ENCODE measurements at places on chromosomes 4 and X. TPM values are rescaled to one million over a fixed set of nuclear protein-coding genes. Genes with fewer than 3 reads are reported as not detected.

- peak; percentile 13 for DNase-seq
Measured at GRCh38 chrX:148380650-148381561, 119.5 kb upstream of the AFF2 start.

DNA sequence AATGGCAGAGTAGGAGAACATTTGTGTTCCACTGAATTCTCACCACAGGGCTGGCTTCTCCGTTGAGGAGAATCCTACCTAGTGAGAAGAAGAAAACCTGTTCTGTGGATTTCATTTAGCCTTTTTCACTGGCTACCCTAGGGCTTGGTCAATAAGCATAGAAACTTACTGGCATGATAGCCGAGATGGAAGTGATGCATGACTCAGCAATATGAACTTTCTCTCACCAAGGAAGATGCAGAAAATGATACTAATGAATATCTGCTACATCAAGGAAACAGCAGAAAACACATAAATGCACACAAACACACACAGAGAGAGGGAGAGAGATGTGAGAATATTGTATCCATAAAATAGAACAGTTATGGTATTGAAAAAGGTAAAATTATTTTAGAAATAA, 216.3 kb downstream of the HHIP start:
- DNase-seq = no peak

DNA sequence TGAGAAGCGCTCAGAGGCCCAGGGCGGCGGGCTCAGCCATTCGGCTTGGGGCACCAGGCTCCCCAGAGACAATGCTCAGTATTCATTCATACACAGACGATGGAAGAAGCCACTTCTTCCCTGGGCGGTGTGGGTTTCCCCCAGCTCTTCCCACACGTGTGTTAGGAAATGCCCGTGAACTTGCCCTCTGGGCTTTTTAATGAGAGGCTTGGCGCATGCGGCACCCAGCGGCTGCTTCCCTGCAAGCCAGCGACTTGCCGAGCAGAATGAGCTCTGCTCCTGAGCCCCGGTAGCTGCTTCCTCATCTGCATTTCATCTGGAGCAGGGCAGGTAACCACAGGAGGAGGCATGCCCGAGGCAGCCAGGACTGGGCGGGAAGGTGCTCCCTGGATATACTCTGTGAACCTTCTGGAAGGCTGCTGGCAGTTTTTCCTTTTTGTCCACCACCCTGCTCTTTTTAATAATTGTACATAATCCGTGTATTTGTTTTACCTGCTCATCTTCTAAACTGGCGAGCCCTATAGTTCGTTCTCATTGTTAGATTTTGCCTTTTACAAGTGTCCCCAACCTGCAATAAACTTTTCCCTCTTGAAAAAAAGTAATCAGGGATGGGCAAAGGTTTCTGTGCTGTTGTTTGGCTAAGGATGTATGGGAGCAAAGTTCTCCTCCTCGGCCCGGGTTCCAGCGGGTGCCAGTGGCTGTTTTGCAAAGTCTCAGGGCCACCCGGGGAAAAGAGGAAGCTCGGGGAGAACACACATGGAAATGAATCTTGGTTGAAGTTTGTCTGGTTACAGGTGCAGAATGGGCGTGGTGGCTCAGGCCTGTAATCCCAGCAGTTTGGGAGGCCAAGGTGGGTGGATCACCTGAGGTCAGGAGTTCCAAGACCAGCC, 178.8 kb downstream of the DCLK2 start:
- no peak for DNase-seq

DNA sequence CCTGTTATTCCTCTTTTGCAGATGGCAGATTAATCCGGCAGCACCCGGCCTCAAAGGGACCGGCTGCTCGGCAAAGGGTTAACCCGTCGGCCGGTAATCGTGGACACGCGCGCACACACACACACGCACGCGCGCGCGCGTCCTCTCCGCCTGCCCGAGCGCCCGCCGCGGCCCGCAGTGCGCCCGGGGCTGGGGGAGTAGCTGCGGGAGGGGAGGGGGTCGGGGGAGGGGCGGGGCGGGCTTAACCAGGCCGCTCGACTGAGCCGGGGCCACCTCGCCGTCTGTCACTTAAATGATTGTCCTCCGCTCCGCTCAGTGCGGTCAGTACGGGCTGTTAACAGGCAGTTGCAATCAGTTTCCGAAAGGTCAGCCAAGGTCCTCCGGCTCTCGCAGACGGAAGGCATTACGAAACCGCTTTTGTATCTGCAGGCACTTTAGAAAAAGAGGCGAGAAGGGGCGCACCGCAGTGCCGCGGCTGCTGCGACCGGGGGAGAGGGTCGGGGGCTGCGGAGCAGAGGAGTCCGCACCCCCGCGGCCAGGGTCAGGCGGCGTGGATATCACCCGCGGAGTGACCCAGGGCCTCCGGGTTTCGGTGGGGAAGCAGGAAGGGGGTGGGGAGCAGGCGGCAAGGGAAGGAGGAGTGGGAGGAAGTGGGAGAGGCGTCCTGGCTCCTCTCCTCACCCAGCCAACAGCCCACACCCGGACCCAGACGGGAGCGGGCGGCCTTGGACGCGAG, 57.3 kb upstream of the BCOR start:
- no peak for DNase-seq

- DNase-seq = no peak
Measured at GRCh38 chr4:83831588-83831987, 295.7 kb downstream of the GPAT3 start.

GRCh38 chr4:168731006-168731636, 234.3 kb downstream of the PALLD start:
- no peak for DNase-seq

- DNase-seq = no peak
Measured at GRCh38 chrX:133376422-133376821, 38.9 kb downstream of the GPC4 start.

DNA sequence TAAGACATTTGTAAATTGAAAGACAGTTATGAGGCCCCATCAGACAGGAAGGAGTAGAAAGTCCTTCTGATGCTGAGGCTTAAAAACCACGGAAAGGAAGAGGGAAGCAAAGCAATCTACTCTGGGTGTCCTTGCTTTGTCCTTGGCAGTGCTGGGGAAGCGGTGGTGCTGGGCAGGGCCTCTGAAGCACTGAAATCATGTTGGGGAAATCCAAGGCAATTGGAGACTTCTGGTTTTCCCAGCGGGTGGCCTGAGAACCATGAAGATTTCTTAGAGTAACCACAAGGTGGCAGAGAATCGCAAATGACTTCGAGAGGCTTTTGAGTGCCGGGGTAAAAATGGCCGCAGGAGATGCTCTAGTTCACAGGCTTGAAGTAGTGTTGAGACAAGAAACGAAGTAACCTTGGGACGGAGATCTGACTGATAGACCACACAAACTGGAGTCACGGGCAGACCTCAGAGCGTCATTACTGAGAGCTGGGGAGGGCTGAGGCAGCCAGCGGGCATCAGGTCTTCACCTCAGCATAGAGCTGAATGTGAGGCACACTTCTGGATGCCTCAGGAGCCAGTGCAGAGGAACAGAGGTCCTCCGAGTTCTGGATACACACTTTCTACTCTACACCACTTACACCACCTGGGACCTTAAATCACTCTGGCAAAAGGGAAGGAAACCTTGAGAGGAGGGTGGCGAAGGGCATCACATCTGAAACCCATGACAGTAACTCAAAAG, 130.7 kb upstream of the GPRIN3 start:
- peak; percentile 72 for DNase-seq

DNA sequence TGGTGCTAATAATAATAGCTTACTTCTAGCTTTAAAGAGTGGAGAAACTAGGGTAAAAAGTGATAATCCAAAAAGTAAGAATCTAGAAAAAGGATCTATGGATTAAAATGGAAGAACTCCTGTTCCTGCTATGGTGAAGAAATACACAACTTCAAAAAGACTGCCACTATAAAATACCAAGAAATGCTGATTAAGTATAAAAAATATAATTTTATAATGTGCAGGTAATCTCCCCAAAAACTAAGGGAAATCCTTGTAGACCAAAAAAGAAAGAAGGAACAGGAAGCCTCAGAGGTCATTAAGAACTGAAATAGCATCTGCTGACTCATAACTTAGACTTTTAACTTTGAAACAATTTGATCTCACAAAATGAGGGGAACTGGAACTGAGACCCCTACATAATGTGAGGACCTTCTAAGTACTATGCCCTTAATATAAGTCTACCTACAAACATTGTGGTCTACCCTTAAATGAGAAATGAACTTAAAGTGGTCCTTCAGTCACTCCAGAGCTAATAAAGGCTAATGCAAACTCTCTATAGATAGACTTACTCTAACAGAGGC, 50.6 kb upstream of the SRPX start:
- DNase-seq = no peak

DNA sequence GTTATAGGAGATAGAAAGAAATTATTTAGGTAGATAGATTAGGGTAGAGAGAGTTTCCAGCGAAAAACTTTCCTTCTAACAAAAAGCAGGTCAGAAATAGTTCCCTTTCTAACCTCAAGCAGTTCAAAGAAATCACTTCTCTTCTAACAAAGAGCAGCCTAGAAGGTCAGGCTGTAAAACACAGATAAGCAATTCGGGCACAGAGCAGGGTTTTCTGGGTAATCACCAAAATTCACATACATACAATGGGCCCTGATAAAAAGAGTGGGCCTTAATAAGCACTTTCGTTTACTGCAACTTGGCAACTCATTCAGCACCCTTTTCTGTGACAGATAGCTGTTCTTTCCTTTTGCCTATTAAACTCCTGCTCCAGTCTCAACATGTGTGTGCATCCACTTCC, 13.4 kb upstream of the NAF1 start:
- no peak for DNase-seq

DNA sequence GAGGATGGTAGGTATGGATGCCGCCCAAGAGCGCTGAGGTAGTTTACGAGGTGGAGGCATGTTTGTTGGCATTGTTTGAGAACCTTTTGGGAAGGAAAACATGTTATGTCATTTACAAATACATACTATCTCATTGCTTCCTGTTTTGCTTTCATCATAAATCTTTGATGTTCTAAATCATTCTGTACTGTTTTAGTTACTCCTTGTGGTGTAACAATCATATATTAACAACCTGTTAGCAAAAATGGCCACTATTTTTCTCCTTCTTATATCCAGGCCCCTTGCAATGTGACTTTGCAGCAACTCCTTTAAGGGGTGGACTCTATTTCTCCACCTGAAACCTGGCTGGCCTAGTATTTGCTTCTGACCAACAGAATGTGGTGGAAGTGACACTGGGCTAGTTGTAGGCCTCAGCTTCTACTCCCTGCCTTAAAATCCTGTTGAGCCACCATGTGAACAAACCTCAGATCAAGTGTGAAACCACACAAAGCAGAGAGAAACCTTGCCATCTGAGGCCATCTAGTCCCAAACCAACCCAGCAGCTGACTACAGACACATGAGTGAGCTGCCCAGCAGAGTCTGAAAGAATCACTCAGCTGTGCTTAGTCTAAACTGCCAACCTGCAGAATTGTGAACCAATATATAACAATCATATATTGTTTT, 15.8 kb upstream of the CXorf38 start:
- no peak for DNase-seq

DNA sequence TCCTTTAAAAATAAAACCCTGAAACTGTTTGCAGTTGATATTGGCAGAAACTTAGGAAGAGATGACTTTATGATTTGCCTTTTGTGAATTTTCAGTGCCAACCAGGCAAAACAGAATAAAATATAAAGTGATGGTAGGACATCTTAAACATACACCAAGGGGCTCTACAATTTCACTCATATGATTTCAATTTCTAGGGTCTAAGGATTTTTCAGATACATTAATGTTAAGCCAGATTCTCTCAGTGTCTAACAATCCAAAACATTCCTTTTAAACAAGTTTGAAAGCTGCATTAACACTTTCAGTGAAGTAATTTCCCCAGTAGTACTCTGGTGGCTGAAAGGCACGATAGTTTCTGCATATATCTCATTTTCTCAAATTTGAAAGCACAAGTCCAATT, 1262.0 kb upstream of the ADGRL3 start:
- DNase-seq = no peak

GRCh38 chr4:636628-637159, 11.3 kb downstream of the PDE6B start:
- DNase-seq = no peak

- DNase-seq = peak; percentile 86
Measured at GRCh38 chrX:153900831-153901752, 3.4 kb upstream of the AVPR2 start.

DNA sequence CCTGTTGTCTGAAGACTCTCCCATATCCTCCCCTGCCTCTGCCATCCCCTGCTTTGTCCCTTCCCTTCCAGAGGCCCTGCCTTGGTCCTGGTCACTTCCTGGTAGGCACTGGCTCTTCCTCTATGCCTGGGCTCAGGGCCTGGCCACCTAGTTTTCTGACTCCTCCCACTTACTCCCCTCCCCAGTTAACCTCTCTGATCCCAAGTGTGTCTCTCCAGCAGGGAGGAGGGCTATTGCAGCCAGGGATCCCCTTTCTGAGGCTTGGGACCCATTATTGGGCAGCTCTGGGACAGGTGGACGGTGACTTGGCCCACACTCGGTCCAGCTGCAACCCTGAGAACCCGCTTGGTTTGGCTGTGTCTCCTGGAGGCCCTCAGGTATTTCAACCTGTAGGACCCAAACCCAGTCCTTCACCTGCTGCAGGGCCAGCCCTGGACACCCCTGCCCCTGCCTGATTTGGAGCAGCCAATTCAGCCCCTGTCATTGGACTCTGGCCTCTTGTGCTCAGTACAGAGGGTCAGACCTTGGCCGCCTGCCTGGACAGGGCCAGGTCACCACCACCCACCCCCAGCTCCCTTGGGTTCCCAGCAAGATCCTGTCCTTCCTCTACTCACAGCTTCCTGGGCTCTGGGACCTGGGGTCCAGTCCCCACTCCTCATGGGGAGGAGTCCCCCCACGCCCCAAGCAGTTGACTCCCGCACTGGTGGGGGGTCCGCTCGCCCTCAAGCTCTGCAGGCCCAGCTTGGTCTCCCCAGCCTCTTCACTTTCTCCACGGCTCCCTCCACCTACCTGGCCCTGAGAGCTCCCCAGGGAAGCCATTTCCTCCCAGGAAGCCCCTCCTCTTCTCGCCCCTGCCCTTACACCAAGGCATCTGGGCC, 1.1 kb upstream of the SH3BP2 start:
- no peak for DNase-seq

DNA sequence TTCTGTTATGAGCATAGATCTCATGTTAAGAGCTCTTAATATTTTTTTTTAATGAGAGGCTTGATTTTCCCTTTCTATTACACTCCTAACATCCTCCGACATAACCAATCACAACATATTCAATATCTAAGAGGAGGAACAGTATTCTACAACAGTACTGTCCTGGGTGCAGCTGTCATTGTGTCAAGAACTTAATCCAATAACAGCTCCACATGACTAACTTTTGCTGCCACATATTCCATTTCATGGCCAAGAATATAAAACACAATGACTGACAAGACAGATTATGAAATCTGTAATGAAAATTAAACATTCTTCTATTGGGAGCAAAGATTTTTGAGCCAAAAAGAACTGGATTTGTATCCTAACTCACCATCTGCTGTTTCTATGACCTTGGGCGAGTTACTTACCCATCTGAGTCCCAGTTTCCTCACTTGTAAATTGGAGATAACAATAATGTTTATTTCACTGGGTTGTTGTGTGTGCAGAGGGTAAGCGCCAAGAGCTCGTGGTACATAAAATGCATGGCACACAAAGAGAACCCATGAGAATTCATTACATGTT, 405.6 kb downstream of the SPRY1 start:
- DNase-seq = no peak

The CACNA1F gene
- total RNA-seq = not detected

The STARD8 gene
- 3.1 TPM for total RNA-seq

All from H4 (cell line).